ENCODE measurements at places on chromosomes 1 and 21. TPM values are rescaled to one million over a fixed set of nuclear protein-coding genes. Genes with fewer than 3 reads are reported as not detected.

The FNDC5 gene
- 1.2 TPM for total RNA-seq

The SERINC2 gene
- 1.7 TPM for total RNA-seq

The ASCL5 gene
- total RNA-seq: not detected

The GPR153 gene
- total RNA-seq: 7.9 TPM

The HPDL gene
- total RNA-seq: 0.19 TPM

The TBX19 gene
- 0.75 TPM for total RNA-seq

The ITLN1 gene
- total RNA-seq: not detected

The PLPP3 gene
- 367 TPM for total RNA-seq

The NBPF4 gene
- total RNA-seq: not detected

All from aortic smooth muscle cell (primary cell).